ENCODE measurements at places on chromosomes 1 and 21. TPM values are rescaled to one million over a fixed set of nuclear protein-coding genes. Genes with fewer than 3 reads are reported as not detected.

DNA sequence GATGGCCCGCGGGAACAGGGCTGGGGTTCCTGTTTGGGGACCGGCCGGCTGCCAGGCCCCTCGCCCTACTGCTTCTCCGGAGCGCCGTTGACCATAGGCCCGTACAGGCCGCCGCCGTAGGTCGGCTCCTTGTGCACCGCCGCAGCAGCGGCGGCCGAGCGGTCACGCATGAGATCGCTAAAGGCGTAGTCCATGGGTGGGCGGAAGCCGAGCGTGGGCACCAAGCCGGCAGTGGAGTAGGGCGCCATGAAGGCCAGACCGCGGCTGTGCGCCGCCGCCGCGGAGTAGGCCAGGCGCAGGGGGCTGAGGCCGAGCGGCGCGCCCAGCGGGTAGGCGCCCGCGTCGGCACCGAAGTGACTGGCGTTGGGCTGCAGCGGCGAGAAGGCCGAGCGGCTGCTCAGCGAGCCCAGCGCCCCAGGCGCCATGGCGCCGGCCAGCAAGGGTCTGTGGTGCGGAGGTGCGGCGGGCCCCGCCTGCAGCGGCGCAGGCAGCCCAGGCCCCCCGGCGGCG is 4.6 kb downstream of the DMRTA2 start:
- H3K27me3 ChIP-seq = peaks cover 65% of the 10 kb centered on the region
- no peaks in the 10 kb centered on the region for H3K36me3 ChIP-seq
- H3K4me3 ChIP-seq = no peak overlapping the region
- H3K4me1 ChIP-seq = no peaks in the 10 kb centered on the region

DNA sequence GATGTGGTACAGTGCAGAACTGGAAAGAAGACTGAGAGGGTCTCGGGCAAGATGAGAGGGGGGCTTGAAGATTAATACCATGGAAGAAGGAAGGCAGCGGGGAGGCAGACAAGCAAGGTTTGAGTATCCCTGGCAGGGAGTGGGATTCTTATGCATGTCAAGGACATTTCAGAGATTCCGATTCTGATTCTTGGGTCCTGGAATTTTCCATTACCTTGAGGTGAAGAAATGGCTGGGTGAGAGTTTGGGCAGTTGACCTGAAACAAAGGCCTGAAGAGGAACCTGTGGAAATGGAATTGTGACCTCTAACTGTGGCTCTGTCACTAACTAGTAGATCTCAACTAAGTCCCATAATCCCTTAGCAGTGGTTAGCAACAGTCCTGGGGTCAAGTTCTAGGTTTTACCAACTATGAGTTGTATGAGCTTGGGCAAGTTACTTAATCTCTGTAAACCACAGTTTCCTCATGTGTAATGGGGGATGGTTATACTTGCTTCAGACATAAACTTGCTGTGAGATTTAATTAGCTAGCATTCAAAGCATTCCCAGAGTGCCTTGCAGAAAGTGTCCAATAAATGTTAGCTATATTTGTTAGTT is 8.6 kb upstream of the ACTN2 start:
- H3K36me3 ChIP-seq = no peaks in the 10 kb centered on the region
- H3K4me3 ChIP-seq = no peak overlapping the region
- H3K27me3 ChIP-seq = peaks cover under 1% of the 10 kb centered on the region
- H3K27ac ChIP-seq = no peak overlapping the region

DNA sequence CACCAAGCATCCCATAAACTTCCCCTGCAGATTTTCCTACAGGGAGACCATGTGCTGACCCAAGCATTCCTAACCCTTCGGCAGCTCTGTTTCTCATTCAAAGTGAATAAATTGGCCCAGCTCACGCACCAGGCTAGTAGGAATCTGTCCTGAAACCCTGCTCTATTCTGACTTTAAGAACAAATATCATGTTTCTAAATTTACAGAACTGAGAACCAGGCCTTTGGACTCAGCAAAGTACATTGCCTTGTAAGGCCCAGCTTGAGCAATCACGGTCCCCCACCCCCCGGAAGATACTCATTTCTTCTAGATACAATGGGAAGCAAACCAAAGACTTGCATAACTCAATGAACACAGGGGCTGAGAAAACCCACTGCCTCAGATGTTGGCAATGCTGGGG is 160.1 kb upstream of the NFIA start:
- H3K27me3 ChIP-seq = no peaks in the 10 kb centered on the region
- no peak overlapping the region for H3K27ac ChIP-seq
- no peak overlapping the region for H3K4me3 ChIP-seq
- no peak for DNase-seq
- no peaks in the 10 kb centered on the region for H3K4me1 ChIP-seq

DNA sequence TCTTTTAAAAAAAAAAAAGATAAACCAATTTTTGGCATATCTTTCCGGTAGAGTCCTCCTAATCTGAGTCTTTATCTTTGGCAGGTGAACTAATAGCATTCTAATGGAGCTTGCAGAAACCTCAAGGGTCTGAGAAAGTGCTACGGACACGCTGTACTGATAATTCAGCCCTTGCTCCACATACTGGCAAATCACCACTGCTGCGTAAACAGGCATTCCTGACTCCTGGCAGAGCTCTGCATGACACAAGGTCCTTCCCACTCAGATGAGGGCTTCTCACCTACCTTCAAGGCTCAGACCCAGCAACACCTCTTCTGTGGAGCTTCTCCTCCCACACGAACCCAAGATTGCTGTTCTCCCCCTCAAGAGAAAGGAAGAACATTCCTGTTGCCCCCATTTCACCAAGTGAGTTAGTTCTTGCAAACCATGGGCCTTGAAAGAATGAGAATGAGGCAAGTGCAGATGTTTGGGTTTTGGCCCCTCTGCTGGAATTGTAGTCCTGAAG is 48.0 kb downstream of the LYST start:
- H3K27me3 ChIP-seq = no peaks in the 10 kb centered on the region
- H3K4me3 ChIP-seq = no peak overlapping the region
- no peak overlapping the region for H3K27ac ChIP-seq
- H3K36me3 ChIP-seq = no peaks in the 10 kb centered on the region
- DNase-seq = peak; percentile 17
- H3K4me1 ChIP-seq = no peaks in the 10 kb centered on the region

HMGCS2 gene
- total RNA-seq = 21.5 TPM

DNA sequence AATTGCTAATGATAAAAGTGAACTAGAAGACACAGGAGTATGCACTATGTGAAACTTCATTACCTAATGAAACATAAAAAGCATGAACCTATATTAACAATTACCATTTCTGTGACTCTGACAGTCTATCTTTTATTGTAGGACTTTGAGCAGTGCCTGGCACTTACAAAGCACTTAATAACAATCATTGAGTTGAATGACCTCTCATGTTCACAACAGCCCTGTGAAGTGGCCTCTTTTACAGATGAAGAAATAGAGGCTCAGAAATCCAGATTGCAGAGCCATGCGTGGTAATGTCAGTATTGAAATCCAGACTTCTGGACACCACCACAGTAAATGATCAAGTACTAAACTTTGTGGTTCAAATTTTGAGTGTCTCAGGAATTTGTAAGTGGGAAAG is 326.4 kb downstream of the NTNG1 start:
- H3K27me3 ChIP-seq = no peaks in the 10 kb centered on the region
- no peak overlapping the region for H3K4me3 ChIP-seq
- H3K36me3 ChIP-seq = no peaks in the 10 kb centered on the region
- H3K4me1 ChIP-seq = no peaks in the 10 kb centered on the region
- H3K27ac ChIP-seq = no peak overlapping the region

CHI3L2 gene
- 0.82 TPM for total RNA-seq

GJA4 gene
- total RNA-seq = 3.8 TPM

SUSD4 gene
- total RNA-seq = 10.7 TPM

- no peaks in the 10 kb centered on the region for H3K36me3 ChIP-seq
- no peak for DNase-seq
- H3K4me3 ChIP-seq = no peak overlapping the region
- no peaks in the 10 kb centered on the region for H3K4me1 ChIP-seq
These were observed 2.1 kb upstream of the LCE2C start for GRCh38 chr1:152673016-152673415.

DNA sequence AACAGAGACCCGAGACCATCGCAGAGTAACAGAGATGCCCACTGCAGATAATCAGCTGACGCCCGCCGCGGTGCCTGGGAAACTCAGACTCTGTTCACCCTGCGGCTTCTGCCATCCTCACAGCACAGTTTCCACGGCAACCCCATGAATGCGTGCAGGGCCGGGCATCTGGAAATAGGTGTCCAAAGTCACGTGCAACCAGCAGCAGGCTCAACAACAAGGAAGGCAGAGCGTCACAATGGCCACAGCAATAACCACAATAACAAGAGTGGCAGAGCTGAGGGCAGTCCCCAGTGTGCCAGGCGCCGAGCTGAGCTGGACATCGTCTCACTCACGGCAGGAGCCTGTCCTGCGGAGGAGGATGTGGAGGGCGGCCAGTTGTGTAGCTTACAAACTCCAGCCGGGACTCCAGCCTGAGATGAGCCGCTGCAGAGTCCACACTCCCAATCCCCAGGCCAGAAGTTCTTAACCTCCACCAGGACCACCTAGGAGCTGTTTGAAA is 102.0 kb downstream of the CRYAA start:
- no peak overlapping the region for H3K27ac ChIP-seq
- DNase-seq = no peak
- H3K4me1 ChIP-seq = no peaks in the 10 kb centered on the region
- H3K4me3 ChIP-seq = no peak overlapping the region
- H3K27me3 ChIP-seq = no peaks in the 10 kb centered on the region

GRCh38 chr1:165628147-165628822 is 2.7 kb upstream of the MGST3 start:
- DNase-seq = no peak
- H3K27me3 ChIP-seq = no peaks in the 10 kb centered on the region
- H3K27ac ChIP-seq = no peak overlapping the region
- no peak overlapping the region for H3K4me3 ChIP-seq

PAQR6 gene
- 2.8 TPM for total RNA-seq

DNA sequence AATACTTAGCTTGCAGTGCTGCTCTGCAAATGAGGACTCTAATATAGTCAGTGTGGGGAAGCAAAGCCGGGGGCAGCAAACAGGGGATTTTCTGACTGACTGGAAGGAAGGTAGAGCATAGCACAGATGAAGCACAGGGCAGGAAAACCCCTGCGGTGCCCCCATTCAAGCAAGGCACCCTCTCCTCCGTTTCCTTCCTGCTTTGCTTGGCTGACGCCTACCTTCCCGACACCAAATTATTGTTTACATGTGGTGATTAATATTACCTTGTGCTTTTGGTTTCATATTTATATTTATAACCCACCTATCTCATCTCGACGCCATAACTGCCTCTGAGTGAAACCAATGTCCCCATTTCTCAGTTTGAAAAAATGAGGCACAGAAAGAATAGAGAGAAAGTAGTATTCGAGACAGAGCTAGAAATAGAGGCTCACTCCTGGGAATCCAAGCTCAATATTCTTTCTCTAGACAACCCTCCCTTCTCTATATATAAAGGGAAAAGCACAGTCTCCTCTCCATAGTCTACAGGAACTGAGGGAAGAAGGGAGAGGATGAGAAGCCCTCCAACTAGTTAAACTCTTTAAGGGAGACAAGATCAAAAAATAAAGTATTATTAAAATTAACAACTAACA is 41.3 kb downstream of the PIK3C2B start:
- H3K36me3 ChIP-seq = no peaks in the 10 kb centered on the region
- no peak overlapping the region for H3K27ac ChIP-seq

RPS27 gene
- total RNA-seq = 3,992 TPM

HCRTR1 gene
- total RNA-seq = not detected

GRCh38 chr21:42619841-42620240 is 33.6 kb upstream of the PDE9A start:
- no peaks in the 10 kb centered on the region for H3K4me1 ChIP-seq
- no peak overlapping the region for H3K4me3 ChIP-seq
- H3K27ac ChIP-seq = no peak overlapping the region
- no peak for DNase-seq
- H3K27me3 ChIP-seq = no peaks in the 10 kb centered on the region
- no peaks in the 10 kb centered on the region for H3K36me3 ChIP-seq

NTRK1 gene
- 31.4 TPM for total RNA-seq

GRCh38 chr1:43443197-43443946 is 10.4 kb downstream of the HYI start:
- H3K36me3 ChIP-seq = peaks cover 12% of the 10 kb centered on the region
- DNase-seq = no peak
- H3K4me3 ChIP-seq = no peak overlapping the region
- no peaks in the 10 kb centered on the region for H3K27me3 ChIP-seq

MNDA gene
- total RNA-seq = 0.36 TPM

- no peak overlapping the region for H3K27ac ChIP-seq
- H3K27me3 ChIP-seq = no peaks in the 10 kb centered on the region
- no peak overlapping the region for H3K4me3 ChIP-seq
These were observed 241.0 kb upstream of the SGIP1 start for GRCh38 chr1:66292944-66293343.

- H3K36me3 ChIP-seq = no peaks in the 10 kb centered on the region
- no peaks in the 10 kb centered on the region for H3K4me1 ChIP-seq
- DNase-seq = no peak
- H3K27me3 ChIP-seq = no peaks in the 10 kb centered on the region
- no peak overlapping the region for H3K27ac ChIP-seq
- no peak overlapping the region for H3K4me3 ChIP-seq
These were observed 67.2 kb downstream of the UCK2 start for GRCh38 chr1:165894591-165894990.

DNA sequence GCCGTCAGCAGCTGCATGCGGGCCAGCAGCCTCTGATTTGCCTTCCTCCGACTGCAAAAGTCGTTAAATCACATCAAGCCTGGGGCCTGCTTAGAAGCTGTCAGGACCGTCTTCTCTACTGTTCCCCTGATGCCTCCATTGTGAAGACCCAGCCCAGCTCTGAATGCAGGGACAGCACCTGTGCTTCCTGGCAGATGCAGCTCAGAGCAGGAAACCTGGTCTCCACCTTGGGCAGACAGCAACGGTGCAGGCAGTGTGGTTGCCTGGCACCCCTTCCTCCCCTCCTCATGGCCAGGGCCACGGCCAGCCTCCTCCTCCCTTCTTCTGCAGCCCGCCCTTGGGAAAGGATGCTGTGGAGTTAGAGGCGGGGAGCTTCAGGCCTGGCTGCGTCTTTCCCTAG is 92.3 kb upstream of the COL6A1 start:
- no peak for DNase-seq
- no peak overlapping the region for H3K4me3 ChIP-seq
- peaks cover 6% of the 10 kb centered on the region for H3K4me1 ChIP-seq
- no peaks in the 10 kb centered on the region for H3K27me3 ChIP-seq

PGBD5 gene
- 0.55 TPM for total RNA-seq

GJC2 gene
- total RNA-seq = 1.9 TPM

COL6A1 gene
- 163 TPM for total RNA-seq

DNA sequence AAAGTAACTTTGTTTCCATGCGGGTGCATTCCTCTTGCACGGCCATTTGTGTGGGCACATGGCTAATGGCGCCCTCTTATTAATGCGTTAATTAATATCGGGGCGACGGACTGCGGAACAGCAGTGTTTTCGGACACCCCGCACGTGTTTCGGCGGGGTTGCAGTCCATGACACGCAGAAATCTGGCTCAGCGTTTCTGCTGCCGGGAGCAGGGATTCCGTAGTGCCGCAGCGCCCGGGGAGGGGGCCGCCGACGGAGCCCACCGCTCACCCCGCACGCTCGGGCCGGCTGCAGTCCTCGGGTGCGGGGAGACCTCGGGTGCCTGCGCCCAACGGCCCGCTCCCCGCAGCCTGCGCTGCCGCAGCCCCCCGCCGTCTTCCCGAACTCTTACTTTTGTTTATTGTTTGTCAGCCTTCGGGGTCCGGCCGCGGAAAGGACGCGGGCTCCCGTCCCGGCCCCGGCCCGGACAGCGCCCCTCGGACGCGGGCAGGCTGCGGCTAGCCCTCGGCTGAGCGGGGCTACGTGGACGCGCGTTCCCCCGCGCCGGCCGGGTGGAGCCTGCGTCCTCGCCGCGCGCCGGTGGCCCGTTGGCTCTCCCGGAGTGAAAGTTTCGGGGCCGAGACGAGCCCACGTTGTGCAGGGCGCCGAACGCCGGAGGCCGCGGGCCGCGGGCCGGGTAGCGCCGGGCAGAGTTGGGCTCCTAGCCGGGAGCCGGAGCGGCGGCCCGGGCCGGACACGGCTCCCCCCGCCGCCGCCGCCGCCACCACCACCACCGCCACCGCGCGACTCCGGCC is 849 bp downstream of the NFIA start:
- H3K4me1 ChIP-seq = peaks cover 12% of the 10 kb centered on the region
- peak overlapping the region; percentile 97 for H3K27ac ChIP-seq
- H3K4me3 ChIP-seq = peak overlapping the region; percentile 89
- DNase-seq = no peak
